ENCODE measurements at places on chromosomes 3 and 15.

GRCh38 chr3:146033950-146034349 is 127.0 kb downstream of the PLOD2 start:
- DNase-seq: no peak

- no peak for DNase-seq
Observed at GRCh38 chr3:81790117-81790516, 28.7 kb upstream of the GBE1 start.

- DNase-seq: no peak
Observed at GRCh38 chr3:42735615-42736014, 33.0 kb upstream of the HHATL start.

GRCh38 chr3:8369638-8370037 is 132.0 kb upstream of the LMCD1 start:
- DNase-seq: no peak

- DNase-seq: peak; percentile 21
Observed at GRCh38 chr15:25439369-25439836, 579 bp upstream of the UBE3A start.

- peak; percentile 92 for DNase-seq
Observed at GRCh38 chr3:29758434-29759322, 477.8 kb downstream of the RBMS3 start.

DNA sequence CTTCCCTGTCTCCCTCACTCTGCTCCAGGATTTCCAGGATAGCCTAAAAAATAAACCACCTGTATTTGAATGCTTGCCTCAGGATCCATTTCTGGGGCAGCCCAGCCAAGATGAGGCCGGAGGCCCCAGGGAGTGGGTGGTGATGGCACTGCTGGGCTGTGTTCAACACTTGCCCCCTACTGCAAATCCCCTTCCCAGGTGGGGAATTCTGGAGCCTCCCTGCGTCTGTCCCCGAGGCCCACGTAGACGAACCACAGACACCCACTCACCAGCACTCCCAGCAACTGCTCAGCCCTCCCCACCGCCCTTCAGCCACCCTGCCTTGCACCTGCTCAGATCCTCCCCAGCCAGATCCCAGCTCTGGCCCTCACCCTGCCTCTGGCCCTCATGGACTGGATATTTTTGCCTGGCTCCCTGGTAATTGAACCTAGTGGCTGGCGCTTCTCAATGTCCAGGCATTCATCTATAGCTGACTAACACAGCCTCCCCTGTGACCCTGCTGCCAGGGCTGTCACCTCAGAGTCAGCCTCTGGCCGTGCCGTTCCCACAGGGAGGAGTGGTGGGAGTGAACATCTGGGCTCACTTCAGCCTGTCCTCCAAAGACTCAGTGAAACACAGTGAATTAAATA is 17.1 kb upstream of the EPB42 start:
- no peak for DNase-seq

All from AG10803 (cell line).